Stimulated activated CD8-positive, alpha-beta memory T cell treated with anti-CD3 and anti-CD28 coated beads, Interleukin-15, amount 100 ng/mL, for 4 hours (primary cell): ENCODE measurements at places on chromosomes 7 and 10.

DNA sequence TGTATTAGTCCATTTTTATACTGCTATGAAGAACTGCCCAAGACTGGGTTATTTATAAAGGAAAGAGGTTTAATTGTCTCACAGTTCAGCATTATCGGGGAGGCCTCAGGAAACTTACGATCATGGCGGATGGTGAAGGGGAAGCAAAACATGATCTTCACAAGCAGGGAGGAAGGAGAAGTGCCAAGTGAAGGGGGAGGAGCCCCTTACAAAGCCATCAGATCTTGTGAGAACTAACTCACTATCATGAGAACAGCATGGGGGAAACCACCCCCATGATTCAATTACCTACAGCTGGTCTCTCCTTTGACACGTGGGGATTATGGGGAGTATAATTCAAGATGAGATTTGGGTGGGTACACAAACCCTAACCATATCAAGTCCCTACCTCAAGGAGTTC lies 85.4 kb downstream of the JAZF1 start:
- DNase-seq = no peak

DNA sequence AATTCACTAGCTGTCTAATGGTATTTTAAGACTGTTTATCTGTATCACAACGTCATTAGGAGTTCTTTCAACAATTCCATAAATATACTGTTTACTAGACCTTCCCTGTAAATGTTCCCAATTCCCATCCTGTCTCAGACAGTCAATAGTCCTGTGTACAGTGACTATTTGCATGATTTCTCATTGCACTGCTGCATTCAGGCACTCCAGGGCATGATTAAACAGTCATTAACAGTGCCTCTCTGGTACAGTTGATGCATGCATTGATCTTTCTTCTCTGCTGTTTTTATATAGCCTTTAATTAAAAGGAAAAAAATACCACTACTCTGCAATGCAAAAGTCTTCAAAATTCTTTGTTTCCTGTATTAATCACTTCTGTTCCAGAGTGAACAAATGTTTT lies 51.5 kb upstream of the MTURN start:
- no peak for DNase-seq

GRCh38 chr7:34236057-34236456 lies 330.7 kb downstream of the BMPER start:
- no peak for DNase-seq

GRCh38 chr10:124325633-124325914 lies 93.1 kb downstream of the OAT start:
- DNase-seq = no peak

GRCh38 chr7:78326189-78326588 lies 527.6 kb downstream of the PHTF2 start:
- DNase-seq = no peak

GRCh38 chr7:143882020-143882603 lies 19.9 kb downstream of the TCAF1 start:
- no peak for DNase-seq

- DNase-seq = no peak
Observed at GRCh38 chr7:5462216-5462615, 38.6 kb upstream of the TNRC18 start.

- peak; percentile 54 for DNase-seq
Observed at GRCh38 chr10:110226926-110227641, 19.7 kb downstream of the MXI1 start.

- no peak for DNase-seq
Observed at GRCh38 chr7:20466543-20467021, 135.9 kb downstream of the ITGB8 start.

- no peak for DNase-seq
Observed at GRCh38 chr7:115217373-115217772, 295.5 kb downstream of the MDFIC start.

DNA sequence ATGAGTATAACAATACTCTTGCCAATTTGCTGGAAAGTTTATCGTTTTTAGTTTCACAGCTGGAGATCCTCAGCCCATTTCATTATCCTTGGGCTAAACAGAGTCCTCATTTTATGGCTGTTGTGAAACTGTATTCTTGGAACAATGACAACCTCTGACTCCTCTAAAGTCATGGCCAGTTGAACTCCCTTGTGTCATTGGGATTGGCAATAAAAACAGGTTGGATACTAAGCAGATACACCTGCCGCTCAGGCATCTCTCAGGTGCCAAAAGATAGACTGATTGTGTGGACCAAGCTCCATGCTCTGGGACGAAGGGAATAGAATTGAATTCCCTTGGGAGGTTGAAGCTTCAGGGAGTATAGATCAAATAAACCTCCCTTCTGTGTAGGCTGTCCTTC lies 182.2 kb downstream of the WDR11 start:
- no peak for DNase-seq

- DNase-seq = no peak
Observed at GRCh38 chr7:26532471-26532870, 240.8 kb downstream of the SNX10 start.

DNA sequence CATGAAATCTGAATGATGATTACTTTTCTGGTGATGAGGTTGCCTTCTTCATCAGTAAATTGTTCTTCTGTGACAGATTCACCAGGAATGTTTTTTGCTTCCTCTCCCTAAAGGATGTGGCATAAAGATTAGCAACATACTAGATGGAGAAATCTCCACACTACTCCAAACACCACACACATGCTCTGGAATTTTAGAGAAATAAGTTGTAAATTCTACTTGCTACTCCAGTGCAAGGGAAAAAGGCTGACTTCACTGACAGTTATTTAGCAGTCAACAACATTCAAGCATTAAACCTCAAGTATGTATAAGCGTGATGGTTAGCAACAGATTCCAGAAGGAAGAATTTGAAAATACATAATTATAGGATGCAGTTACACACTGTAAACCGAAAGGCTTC lies 137.9 kb upstream of the CCDC6 start:
- DNase-seq = no peak

DNA sequence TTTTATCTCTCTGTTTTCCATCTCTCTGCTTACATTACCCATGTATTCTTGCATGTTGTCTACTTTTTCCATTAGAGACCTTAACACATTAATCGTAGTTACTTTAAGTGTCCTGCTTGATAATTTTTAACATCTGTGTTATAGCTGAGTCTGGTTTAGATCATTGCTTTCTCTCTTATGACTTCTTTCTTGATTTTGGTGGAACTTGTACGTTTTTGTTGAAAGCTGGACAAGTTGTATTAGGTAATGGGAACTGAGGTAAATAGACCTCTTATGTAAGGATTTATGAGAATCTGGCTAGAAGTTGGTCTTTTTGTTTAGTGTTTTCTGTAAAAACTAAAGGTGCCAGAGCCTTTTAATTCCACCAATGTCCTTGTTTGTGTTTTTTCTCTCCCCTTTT lies 100.8 kb upstream of the LYZL2 start:
- DNase-seq = no peak

DNA sequence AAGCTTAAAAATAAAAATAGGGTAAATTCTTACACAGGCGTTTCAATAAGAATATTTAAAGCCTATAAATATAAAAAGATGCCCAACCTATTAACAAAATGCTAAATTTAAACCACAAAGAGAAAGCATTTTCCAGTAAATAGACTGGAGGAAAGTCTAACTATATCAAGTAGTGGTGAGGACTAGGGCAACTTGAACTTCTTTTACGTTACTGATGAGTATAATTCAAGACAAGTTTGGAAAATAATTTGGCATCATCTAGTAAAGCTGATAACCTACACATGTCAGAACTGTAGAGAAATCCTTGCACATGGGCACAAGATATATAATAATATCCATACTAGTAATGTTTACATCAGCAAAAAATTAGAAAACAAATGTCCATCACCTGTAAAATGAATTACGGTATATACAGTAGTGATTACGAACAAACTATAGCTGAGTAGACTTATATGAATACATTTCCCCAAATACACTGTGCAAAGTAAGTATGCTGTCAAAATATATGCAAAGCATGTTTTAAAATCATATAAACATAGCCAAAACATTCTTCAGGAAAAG lies 27.4 kb downstream of the CRPPA start:
- no peak for DNase-seq

- no peak for DNase-seq
Observed at GRCh38 chr10:98921316-98921715, 314.3 kb downstream of the HPSE2 start.

- DNase-seq = no peak
Observed at GRCh38 chr10:91022390-91022789, 101.5 kb upstream of the ANKRD1 start.

GRCh38 chr7:70094831-70095230 lies 496.6 kb downstream of the AUTS2 start:
- no peak for DNase-seq

DNA sequence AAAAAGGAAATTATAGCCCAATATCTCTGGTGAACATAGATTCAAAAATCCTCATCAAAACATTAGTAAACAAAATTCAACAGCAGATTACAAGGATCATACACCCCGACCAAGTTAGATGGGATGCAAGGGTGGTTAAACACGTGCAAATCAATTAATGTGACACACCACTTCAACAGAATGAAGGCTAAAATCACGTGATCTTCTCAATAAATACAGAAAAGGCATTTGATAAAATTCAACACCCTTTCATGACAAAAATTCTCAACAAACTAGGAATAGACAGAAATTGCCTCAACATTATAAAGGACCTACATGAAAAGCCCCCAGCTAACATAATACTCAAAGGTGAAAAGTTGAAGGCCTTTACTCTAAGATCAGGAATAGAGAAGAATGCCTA lies 590.8 kb upstream of the FZD8 start:
- DNase-seq = no peak

- DNase-seq = no peak
Observed at GRCh38 chr10:95758351-95759025, 2.5 kb downstream of the ENTPD1 start.

GRCh38 chr10:10959666-10960065 lies 58.0 kb upstream of the CELF2 start:
- DNase-seq = no peak
